Stimulated activated CD4-positive, alpha-beta T cell treated with anti-CD3 and anti-CD28 coated beads, Interleukin-2, amount 100 ng/mL, for 24 hours (primary cell): ENCODE measurements at places on chromosomes 3 and 15.

- no peak for DNase-seq
These were observed 45.6 kb downstream of the NMD3 start for GRCh38 chr3:161266731-161267150.

DNA sequence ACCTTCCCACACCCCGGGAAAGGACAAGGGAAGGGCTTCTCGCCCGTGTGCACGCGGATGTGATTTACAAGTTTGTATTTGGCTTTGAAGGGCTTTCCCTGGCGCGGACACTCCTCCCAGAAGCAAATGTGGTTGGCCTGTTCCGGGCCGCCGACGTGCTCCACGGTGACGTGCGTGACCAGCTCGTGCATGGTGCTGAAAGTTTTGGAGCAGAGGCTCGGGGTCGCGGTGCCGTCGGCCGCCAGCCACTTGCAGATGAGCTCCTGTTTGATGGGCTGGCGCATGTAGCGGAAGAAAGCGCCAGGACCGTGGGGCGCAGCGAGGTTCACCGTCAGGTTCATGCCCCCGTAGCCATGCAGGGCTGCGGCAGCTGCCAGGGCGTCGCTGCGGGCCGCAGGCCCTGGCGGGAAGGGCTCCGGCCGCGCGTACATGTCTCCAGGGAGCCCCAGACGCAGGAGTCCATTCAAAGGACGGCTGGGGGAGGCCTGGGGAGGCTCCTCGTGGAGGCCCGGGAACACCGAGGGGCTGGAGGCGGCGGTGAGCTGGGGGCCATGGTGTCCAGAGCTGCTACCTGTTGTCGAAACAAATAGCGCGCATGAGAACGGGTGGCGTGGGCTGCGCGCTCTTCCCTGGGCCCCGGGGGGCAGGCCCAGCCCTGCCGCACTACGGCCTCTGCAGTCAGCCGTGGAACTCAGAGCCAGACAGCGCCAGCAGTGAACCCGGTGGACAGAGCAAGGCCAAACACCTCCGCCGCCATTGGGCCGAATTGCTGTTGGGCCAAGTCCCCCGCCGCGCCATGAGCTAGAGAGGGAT lies 10.2 kb downstream of the ZIC4 start:
- DNase-seq = no peak

DNA sequence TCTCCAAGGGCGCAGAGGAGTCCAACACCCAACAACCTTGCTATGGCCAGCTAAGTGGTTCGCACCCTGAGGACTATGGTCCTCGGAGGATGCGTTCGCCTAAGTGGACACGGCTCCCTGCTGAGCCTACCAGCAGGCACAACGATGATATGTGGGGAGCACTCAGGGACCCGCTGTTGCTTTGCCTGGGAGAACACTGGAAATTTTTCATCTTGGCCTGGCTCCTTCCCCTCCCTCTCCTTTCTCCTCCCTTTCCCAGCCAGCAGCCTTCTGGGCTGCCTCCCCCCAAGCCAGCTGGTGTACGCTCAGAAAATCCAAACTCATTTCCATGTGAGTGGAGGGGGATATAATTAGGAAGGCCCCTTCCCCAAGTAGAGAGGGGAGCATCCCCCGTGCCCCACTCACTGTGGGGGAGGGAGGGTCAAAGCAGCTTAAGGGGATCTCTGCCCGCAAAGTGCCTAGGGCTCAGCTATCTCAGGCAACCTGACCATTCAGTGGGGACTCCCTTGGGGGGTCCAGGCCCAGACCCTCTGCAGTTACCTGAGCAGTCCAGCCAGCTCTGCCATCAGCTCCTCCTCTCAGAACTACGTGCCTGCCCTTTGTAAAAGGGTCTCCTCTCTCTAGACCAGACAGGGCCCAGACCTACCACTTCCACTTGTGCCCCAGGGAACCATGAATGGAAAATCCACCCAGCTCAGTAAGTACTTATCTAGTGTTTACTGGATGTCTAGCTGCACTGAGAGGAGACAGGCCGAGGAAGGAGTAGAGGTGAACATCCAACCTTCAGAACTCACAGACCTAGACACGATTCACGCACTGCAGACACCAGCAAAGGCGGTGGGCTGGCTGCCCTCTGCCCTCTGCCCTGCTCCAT lies 742 bp upstream of the SEMA7A start:
- DNase-seq = no peak

GRCh38 chr3:10628891-10629670 lies 123.7 kb upstream of the ATP2B2 start:
- DNase-seq = no peak

- no peak for DNase-seq
These were observed 272.9 kb downstream of the TIGIT start for GRCh38 chr3:114566767-114567166.

- DNase-seq = no peak
These were observed 48.2 kb downstream of the ATR start for GRCh38 chr3:142530296-142530695.

GRCh38 chr3:13021141-13022114 lies 51.8 kb downstream of the IQSEC1 start:
- DNase-seq = no peak

- no peak for DNase-seq
These were observed 728.8 kb downstream of the NR2F2 start for GRCh38 chr15:97059281-97059680.

DNA sequence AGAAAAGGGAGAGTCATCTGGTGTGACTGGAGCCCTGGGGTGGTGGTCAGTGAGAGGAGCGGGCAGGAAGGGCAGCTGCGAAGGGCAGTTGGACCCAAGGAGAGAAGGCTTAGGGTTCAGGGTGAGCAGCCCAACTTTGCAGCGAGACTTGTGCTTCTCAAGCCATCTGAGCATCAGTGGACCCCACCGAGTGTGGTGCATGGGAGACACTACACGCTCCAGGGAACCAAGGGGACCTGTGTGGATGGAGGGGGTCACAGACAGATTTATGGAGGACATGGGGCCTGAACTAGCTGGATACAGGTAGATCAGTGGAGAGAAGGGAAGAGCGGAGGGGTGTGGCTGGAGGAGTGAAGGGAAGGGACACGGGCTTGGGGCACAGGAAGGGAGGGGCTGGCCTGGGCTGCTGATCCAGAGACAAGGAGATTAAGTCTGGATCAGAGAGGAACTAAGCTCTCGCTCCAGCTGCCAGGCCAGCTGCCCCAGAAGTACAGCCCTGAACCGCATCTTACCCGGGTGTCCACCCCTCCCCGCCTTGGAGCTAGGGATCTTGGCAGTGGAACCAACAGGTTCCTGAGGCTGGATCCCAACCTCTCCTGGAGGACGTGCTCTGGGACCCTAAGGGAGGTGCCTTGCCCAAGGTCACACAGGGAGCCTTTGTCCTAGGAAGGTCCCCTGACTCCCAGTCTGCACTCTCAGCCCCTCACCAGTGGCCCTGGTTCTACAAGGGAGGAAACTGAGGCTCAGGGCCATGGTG lies 120.5 kb downstream of the CORO2B start:
- no peak for DNase-seq

DNA sequence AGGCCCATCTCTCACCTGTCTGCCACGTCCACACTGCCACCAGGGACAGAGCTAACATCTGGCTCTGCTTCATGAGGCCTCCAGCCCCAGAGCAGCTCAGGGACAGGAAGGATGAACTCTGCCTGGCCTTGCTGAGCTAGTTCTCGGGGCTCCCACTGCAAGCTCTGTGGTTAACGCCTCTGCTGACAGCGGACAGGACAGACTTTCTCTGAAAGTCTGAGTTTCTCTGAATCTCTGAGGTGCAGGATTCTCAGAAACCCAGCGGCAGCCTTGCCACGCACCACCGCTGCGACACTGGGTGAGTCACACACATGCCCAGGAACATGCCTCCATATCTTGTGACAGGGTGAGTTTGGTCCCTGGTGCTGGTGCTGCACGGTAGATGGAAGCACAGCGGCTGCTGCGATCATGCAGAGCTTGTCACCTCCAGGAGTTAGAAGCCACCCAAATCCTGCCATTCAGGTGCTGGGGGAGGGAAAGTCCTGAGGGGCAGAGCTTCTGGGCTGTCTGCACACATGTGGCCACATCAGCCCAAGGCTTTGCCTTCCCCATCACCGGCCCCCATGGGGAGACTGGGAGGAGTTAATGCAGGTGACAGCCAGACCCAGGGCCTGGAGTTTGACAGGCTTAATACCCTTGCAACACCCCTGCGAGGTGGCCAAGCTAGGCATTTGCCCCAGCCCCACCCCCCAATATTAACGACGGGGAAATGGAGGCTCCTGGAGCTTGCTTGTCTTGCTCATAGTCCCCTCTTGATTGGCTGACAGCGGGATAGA lies 267.0 kb downstream of the PLCL2 start:
- peak; percentile 81 for DNase-seq

DNA sequence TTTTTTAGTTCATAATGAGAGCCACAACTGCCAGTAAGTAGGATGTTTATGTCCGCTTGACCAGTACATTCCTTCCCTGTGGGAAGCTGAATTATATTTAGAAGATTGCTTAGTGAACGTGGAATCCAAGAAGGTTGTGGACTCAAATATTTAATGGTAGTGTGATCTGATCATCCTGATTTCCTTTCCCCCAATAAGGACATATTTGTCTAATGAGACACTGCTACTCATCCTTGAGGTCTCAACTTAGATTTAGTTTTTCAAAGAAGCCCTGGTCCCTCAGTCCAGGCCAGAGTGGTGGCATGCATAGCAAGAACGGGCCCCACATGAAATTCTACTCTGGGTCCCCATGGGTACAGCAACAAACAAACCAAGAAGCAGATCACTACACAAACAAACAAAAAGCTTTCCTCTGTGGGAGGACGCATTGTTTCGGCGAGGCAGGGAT lies 60.8 kb downstream of the USP13 start:
- no peak for DNase-seq

GRCh38 chr3:104629038-104629437 lies 737.7 kb upstream of the ALCAM start:
- no peak for DNase-seq

- peak; percentile 49 for DNase-seq
These were observed 489 bp downstream of the CSPG5 start for GRCh38 chr3:47578119-47578632.

- DNase-seq = no peak
These were observed 556.3 kb upstream of the TBL1XR1 start for GRCh38 chr3:177753451-177754155.

DNA sequence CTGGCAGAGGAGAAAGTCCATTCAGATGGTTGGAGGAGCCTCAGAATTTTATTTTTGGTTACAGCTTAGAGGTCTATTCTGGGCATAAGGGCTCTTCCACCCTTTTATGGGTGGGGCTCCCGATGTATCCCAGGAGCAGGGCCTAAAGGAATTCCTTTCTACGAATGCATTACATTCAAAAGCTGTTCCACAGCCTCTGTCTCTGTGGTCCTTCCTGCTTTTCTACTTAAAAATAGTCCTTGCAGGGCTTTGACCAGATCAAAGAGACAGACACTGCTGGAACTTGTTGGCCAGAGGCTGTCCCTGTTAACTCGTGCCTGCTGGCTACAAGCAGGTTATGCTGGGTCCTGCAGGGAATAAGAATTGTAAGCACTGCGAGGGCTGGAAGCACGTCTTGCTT lies 14.4 kb upstream of the NOX5 start:
- no peak for DNase-seq

- no peak for DNase-seq
These were observed 11.1 kb downstream of the ANKUB1 start for GRCh38 chr3:149781211-149781610.

DNA sequence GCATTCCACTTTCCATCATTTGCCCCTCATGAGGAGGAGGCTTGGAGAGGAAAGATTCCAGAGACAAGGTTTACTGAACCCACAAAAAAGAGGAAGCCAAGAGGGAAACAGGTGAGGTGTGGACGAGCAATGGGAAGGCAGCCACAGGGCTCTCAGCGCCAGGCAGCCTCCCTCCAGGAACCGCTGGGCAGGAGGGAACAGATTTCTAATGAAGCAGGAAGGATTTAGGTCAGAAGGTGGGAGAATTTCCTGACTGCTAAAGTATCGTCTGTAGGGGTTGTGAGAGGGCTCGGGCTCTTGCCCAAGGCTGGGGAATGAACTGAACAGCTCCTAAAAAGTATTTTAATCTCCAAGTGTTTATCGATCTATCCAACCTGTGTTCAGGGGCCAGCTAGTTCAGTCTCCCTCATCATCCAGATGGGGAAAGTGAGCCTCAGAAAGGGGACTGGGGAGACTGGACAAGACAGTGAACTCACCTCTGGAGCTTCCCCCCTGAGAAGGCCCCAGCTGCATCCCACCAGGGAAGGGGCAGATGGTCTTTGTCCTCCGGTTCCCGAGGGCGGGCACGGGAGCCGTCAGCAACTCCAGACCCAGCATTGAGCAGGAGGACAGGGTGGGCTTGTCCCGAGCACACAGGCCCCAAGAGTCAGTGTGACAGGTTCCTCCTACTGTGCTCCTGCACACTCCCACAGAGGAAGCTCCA lies 10.5 kb downstream of the LOXL1 start:
- DNase-seq = no peak

- DNase-seq = no peak
These were observed 1.9 kb downstream of the ALDH1A2 start for GRCh38 chr15:58063614-58064013.

DNA sequence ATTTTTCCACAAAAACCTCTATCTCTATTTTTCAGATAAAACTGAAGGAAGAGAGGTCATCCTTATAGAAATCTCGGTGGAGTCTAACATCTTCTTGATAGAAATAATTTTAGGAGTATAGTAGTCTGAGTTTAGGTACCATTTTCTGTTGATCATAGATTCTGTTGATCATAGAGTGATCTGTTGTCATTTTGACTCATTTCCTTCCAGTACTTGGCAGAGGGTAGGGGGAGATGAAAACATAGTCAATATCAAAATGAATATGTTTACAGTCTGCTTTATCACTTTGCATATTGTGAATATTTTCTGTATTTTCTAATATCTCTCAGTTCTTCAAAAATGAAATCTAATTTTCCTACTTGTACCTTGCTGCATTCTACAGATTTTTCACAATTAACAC lies 353.4 kb downstream of the FEZF2 start:
- no peak for DNase-seq

DNA sequence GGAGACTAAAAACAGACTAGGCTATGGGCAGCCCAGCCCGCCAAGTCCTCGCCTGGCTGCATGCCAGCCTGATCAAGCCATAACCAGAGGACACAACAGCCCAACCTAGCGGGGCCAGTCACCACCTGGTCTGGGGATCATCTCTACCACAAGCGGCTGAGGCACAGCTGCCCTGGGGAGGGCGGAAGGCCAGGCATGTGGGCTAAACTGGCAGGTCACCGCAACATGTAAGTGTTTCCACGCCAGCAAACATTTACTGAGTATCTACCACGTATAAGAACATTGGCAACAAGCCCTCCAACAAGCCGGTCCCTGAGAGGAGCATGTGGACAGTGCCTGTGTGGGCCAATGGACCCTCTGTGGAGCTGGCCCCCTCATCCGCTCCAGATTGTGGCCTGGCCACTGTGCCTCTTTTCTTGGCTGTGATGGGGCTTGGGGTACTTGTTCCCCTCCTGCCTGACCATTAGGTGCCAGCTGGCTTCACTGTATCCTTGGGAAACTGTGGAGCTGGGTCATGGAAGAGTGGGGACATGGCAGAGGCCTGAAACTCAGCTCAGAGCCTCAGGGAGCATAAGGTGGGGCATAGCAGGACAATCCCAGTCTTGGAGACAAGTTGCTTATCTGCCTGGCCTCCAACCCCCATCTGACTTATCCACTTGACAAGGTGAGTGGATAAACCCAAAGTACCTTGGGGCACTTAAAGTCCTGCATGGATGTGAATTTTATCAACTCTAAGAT lies 9.0 kb downstream of the UBXN7 start:
- no peak for DNase-seq

GRCh38 chr3:52236424-52236886 lies 2.5 kb downstream of the TWF2 start:
- no peak for DNase-seq
